Osteocyte (in vitro differentiated cells): ENCODE measurements at places on chromosomes 5 and 9.
A peak's percentile ranks its signal among the peaks of the same experiment; 100 is the strongest.

DNA sequence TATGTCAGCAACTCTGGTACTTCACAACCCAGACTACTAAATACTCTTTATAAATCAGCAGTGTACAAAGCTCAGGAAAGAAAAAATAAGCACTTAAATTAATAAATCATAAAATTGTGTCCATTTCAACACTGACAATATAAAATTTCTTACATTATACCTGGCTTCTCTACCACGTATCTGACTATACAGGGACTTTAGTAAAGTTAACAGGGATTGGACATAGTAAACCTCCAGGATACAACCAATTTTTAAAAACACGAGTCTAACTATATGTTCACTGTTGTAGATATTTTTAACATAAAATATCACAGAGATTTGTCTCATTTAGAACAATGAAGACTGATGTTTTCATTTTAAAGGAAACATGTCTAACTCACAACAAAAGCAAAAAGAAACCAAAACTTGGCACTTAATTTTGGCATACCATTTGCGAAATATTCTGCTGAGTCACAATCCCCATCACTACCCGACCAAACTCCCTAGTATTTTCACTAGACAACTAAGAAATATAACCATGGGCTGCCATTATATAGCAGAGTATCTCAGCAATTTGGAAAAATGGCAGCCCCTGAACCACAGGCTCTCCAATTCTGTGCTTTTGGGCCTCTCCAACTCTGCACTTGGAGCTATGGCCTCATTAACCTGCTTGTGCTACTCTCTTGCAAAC is 14.4 kb downstream of the FAM169A start:
- DNase-seq: no peak

- no peak for DNase-seq
These were observed 66.2 kb upstream of the CLINT1 start for GRCh38 chr5:157924931-157925729.

- peak; percentile 56 for DNase-seq
These were observed 153.2 kb downstream of the MACROH2A1 start for GRCh38 chr5:135245521-135246499.

- DNase-seq: no peak
These were observed 45.7 kb upstream of the PIK3R1 start for GRCh38 chr5:68169903-68170302.
